ENCODE measurements at places on chromosomes 11 and 22.

- DNase-seq: no peak
Measured at GRCh38 chr11:71406681-71407080, 41.5 kb downstream of the DHCR7 start.

DNA sequence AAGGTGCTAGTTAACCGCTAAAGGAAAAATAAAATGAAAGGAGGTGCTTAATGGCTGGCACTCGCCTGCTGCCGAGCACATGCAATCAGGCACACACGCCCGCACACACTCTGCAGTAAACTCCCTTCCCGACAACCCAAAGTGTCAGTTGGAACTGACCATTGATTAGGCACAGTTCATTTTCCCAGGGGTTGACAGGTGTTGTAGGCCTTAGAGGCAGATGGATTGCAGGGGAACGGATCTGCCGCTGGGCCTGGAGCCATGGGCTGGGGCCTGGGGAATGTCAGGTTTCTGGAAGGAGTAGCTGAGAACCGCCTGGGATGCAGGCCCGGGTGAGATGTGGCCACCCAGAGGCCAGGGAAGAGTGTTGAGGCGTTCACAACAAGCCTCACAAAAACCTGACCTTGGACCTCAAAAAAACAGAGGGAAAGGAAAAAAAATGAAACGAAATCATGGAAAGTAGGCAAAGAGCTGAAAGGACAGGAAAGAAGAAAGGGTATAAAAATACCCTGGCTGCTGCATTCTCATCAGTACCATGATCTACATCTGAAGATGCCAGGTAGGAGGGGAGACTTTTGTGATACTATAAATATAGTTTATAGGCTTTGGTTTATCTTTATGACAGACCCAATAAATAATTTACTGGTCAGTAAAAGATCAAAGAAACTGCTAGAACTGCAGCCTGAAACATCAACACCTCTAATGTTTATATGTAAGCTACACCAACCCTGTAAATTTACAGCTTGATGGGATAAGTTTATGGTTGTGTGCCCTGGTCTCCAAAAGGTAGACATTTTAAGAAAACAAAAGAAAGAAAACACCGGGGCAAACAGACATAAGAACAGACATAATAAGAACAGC lies 313.4 kb downstream of the BUD13 start:
- no peak for DNase-seq

GRCh38 chr11:36757075-36757474 lies 159.0 kb upstream of the RAG2 start:
- DNase-seq: no peak

GRCh38 chr22:23008896-23009295 lies 61.4 kb upstream of the GNAZ start:
- DNase-seq: no peak

- DNase-seq: peak; percentile 73
Measured at GRCh38 chr22:36301384-36301828, 48.5 kb downstream of the APOL1 start.

DNA sequence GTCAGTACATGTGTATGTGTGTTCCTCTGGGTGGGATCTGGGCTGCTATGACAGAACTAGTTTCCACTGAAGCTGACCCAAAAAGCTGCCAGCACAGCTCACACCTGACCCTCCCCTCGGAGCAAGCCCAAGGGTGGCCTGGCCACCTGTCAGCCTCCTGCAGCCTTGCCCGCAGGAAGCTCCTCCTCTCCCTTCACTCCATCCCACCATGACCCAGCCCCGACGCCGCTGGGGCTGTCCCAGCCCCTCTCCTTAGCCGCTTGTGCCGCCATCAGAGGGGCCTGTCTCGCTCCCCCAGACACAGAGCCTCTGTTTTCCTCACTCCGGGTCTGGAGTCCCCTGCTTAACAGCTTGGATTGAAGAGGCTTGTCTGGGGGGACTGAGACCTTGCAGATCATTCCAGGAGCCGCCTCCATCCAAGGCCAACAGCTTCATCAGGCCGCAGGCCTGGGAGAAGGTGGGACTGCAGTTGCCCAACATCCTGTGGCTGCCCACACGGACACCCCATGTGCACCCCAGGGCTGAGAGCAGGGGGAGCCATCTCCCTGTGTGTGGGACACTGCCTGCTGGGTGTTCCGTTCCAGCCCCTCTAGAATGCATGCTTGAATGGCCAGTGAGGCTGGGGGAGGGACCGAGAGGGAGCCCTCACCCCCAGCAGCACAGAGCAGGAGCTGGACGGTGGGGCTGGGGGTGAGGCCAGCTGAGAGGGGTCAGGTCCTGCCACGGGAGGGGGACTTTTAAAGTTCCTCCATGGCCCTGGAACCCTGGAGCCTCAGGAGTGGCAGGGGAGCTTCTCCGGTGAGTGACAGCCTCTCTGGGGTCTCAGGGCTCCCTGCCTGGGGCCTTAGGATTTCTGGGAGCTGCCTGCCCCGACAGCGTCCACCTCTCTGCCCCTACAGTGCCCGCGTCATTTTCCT lies 696 bp downstream of the MRGPRF start:
- no peak for DNase-seq

DNA sequence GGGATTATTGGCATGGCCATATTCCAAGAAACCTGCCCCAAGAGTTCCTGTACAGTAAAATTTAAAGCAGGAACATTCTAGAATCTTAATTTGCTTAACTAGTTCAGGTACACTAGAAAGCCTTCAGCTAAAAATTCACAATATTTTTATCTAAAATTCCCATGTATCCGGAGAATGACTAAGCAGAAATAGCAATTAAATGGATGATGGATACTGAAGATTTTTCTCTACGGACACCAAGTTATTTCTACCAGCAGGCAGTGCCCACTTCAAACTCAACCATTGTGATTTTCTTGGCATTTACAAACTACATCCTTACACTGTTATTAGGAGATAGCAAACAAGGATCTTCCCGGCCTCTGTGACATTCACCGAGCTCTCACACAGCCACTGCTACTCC lies 2.9 kb downstream of the PATE3 start:
- DNase-seq: no peak

DNA sequence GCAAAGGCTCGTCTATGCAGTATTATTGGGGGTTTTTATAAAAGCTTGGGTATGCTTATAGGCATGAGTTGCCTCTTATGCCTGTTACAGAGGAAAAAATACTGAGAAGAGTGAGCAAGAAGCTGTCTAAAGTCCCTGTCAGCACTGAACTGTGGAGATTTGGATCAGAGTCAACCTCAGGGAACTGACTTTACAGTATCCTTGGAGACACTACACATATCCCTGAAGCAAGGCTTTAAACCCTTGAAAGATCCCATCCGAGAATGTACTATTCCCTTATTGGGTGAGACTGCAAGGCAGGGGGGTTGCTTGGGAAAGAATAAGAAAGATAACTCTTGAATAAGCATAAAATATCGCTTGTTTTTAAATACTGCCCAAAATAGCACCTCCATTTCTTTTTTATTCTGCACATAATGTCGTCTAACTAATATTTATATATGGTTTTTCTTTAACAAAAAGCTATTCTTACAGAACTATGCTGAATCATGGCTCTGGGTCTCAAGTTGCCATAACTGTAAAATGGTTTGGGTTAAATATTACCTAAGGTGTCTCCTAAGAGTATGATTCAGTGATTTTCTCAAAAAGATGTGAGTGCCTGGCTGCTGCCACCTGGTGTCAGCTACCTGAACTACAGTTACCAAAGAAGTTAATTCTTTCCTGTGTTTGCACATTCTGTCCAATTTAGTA lies 1062.8 kb downstream of the DLG2 start:
- DNase-seq: peak; percentile 68

- DNase-seq: no peak
Measured at GRCh38 chr11:50072226-50073112, 39.8 kb downstream of the OR4C45 start.

DNA sequence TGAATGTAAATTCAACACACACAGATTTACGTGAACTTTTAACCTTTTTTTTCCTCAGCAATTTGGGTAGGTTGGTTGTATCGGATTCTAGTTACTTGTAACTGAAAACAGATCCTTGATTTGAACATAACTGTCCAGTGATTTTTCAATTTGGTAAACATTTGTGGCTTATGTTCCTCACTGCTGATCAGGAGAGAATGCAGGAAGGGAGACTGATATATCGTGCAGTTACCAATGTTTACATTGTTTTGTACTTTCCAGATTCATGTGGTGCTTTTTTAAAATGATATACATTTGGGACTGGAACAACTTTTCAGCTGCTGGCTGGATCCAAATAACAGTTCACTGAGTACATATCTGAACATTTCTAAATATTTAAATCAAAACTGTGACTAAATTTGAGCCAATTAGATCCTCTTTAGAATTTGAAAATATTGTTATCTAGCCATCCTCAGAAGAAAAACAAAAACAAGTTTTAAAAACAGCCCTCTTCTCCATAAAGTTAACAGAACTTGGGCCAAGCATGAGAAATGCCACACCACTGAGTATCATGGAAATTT lies 84.3 kb upstream of the MTMR2 start:
- DNase-seq: no peak

GRCh38 chr11:6397636-6398035 lies 7.4 kb downstream of the SMPD1 start:
- DNase-seq: peak; percentile 50

GRCh38 chr11:33040862-33041453 lies 1.6 kb downstream of the TCP11L1 start:
- DNase-seq: no peak

GRCh38 chr22:42768385-42769035 lies 47.8 kb upstream of the A4GALT start:
- no peak for DNase-seq

DNA sequence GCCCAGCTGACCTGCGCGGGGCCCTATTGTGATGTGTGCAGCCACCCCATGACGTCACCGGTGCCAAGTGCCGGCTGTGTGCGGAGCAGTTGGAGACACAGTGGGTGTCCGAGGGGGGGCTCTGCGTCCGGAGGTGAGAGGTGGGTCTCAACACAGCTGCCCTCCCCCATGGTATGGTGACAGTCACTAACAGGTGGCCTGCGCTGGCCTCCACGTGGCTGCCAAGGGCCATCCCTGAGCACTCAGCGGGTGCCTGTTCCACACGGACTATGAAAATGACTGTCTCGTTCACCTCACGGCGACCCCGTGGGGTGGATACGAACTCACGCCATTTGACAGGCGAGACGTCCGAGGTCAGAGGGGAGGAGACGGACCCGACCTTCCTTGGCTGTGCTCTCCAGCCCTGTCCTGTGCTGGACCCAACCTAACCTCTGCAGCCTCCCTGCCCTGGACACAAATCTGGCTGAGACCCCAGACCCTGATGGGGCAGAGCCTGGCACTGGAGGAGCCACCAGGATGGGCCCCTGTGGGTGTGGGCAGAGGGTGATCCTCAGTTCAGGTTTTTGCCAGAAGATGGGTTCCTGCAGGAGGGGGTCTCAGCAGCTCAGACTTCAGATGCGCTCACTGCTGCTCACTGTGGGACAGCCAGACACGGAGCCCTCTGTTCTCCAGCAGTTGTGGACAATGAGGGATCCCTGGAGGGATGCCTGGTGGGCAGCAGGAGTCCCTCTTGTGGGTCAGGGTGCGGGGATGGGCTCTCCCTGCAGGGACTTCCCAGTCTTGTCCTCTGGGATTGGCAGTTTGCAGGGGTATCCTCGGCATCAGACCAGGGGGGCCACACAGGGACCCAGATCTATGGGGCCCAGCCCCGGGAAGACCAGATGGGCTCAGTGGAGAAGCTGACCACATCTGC lies 6.3 kb downstream of the HRAS start:
- DNase-seq: no peak

GRCh38 chr11:65210361-65210731 lies 28.6 kb downstream of the CAPN1 start:
- no peak for DNase-seq

DNA sequence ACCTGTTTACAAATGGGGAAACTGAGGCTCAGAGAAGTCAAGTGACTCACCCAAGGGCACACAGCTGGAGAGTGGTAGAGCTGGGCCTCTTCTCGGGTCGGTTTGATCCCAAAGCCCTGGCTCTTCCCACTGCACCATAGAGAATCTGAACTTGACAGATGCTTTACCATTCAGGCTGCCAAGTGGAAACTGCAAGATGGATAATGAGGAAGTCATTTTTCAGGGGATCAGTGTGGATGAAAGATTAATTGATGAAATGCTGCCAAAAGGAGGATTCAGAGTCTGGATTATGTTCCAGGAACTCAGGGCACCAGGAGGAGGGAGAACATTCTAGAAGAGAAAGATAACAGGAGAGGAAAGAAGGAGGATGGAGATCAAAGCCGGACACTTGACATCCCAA lies 185.9 kb upstream of the ZBED5 start:
- DNase-seq: no peak

- peak; percentile 51 for DNase-seq
Measured at GRCh38 chr11:128725630-128726319, 31.9 kb downstream of the FLI1 start.

DNA sequence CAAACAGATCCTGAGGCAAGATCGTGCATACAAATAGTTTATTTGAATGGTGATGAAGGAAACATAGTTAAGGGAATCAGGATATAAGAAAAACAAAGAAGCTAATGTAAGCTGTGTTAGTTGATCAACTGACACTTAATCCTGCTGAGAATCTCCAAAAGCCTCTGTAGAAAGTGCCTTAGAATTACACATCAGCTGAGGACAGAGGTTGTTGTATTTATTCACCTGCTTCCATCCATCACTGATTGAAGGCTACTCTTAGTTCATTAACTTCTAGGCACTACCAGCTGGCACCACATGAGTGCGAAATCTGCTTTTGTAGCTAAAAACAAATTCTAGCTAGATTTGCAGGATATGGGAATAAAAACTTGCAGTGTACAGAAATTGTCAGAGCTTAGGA lies 1082.0 kb upstream of the CNTN5 start:
- DNase-seq: no peak

- DNase-seq: peak; percentile 36
Measured at GRCh38 chr11:79081471-79082031, 359.3 kb downstream of the TENM4 start.

DNA sequence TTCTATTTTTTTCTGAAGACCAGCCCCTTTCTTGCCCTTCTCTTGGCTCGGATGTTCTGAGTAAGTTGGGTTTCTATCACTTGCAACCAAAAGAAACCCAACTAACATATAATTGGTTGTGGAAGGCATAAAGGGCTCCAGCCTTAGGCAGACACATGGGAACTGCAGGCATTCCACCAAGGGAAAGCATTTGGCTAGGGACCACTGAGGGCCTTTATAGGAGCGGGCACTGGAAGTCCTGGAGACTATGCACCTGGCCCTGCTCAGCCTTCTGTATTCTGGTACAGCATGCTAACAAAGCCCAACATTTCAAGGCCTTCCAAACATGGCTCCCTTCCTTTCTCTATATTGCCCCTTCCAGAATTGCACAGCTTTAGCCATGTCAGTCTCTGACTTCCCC lies 17.6 kb upstream of the LMO1 start:
- DNase-seq: no peak

GRCh38 chr11:32231909-32232493 lies 141.1 kb downstream of the RCN1 start:
- DNase-seq: peak; percentile 56

GRCh38 chr11:102886999-102887398 lies 12.2 kb upstream of the MMP12 start:
- DNase-seq: no peak

DNA sequence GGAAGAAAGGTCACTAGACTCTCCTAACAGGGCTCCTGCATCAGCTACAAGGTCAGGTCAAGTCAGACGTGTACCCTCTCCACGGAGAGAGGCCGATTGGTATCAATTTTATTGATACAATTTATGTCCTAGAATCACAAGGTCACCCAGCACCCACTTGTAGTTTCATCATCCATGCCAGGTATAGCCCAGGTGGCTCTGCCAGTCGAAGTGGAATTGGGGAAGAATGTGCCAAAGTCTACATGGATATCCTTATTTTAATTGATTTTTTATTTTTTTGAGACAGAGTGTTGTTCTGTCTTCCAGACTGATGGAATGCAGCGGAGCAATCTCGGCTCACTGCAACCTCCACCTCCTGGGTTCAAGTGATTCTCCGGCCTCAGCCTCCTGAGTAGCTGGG lies 334.1 kb downstream of the SHANK2 start:
- DNase-seq: no peak

- DNase-seq: peak; percentile 93
Measured at GRCh38 chr22:45435544-45436139, 22.1 kb downstream of the RIBC2 start.

Measured in fibroblast of pulmonary artery (primary cell).